ENCODE measurements at places on chromosomes 3 and 15.

DNA sequence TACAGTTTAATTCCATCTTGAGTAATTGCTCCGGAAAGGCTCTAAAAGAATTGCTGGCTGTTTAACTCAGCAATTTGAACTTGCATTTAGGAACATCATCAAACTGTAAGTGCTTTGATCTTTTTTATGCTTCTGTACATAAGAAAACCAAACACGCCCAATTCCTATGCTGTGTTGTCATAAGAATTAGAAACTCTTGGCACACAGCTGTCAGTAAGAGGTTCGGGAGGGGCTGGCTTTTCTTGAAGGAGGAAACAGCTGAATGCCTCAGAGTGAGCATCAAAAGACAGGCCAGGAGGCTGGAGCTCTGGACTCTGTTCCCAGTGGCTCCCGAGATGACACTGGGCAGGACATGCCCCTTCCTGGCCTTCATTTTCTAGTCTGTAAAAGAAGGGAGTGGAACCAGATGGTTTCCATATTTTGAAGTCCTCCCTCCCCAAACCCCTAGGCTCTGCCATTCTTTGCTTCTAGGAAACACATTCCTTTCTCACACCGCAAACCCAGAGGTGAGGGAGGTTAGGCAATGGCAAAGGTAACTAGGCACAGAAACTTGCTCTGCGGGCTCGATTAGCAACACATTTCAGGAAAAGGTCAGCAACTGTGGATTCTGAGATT is 73.7 kb upstream of the DLG1 start:
- DNase-seq = no peak

- no peak for DNase-seq
Observed at GRCh38 chr3:184635774-184636173, 74.2 kb downstream of the EPHB3 start.

DNA sequence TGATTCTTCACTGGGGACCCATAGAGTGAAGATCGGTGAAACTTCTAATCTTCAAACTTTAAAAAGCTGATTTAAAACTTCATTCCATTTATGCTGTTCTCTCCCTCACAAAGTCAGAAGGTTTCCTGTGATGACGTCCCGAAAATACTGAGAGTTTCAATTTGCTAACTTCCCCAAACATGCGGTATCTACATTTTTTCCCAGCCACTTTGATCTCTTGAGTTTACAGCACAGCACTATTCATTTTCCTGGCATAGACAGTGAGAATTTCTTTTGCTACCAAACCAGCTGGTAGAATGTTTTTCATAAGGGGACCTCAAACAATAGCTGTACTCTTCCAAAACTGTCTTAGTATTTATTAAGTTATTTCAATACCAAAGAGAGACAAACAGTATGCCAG is 156.8 kb downstream of the LSAMP start:
- DNase-seq = no peak

DNA sequence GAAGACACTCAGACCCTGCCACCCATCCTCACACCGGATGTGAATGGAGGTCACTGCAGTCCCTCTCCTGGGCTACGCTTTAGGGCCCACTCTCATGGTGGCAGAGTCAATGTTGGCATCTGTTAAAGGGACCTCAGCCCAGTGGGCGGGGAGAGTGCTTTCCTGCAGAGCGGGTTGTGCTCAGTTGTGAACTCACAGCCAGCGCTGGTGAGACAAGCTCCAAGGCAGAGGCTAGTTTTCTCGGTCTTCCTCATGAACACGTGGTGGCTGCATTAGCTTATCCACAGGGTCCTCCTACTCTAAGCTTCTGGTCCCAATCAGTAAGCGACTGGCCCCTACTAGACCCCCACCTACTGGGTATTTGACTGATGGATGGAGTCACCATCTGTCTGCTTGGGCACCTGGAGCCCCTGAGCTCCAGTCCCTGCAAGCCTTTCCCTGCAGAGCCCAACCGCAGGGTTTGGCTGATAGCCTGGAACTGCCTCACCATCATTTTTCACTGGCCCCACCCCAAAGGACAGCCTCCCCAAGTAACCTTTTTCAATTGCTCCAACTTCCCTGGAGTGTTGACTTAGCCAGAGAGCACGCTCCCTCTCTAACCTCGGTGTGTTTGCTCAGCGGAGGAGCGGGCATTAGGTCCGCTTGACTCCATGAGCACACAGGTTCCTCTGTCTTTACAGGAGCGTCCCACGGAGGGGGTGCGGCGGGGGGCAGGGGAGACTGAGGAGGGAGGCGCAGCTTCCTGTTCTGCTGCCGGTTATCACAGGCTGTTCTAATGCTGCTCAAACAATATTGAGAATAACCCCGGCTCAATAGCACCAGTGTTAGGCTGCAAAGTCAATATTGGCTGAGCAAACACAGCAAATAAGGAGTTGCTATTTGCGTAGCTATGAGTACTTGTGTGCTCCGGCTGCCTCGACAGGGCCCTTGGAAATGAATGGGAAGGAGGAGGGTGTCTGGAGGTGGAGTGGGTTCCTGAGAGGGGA is 141.7 kb downstream of the RPLP1 start:
- peak; percentile 69 for DNase-seq

DNA sequence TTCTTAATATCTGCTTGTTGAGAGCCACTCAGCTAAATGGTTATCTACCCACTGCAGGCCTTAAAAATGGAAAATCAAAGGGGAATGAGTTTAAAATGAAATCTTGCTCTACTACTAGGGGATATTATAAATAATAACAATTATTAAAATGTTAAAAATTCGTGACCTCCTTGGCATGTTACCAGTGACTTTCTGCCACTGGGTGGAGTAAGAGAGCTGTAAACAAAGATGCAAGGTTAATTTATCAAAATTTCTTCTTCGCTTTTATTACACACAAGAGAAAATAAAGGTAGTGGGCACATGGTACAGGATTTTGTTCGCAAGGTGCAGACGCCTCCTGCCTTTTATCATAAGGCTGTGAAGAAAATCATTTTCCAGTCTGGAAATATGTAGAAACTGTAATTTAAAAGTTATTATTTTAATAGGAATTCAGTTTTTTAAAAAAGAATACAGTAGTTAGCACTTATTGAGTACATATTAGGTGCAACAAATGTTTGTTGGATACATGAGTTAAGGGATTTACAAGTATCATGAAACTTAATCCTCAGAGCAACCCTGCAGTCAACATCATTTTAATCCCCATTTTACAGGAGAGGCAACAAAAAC is 272.6 kb downstream of the SUCLG2 start:
- no peak for DNase-seq

GRCh38 chr15:97680606-97681220 is 279.8 kb upstream of the ARRDC4 start:
- no peak for DNase-seq

- no peak for DNase-seq
Observed at GRCh38 chr15:57196865-57197264, 179.4 kb upstream of the CGNL1 start.

GRCh38 chr3:140430494-140430893 is 247.4 kb upstream of the TRIM42 start:
- DNase-seq = no peak

- DNase-seq = peak; percentile 41
Observed at GRCh38 chr15:33201491-33202231, 7.1 kb upstream of the FMN1 start.

GRCh38 chr15:38229705-38230310 is 22.8 kb upstream of the SPRED1 start:
- no peak for DNase-seq

DNA sequence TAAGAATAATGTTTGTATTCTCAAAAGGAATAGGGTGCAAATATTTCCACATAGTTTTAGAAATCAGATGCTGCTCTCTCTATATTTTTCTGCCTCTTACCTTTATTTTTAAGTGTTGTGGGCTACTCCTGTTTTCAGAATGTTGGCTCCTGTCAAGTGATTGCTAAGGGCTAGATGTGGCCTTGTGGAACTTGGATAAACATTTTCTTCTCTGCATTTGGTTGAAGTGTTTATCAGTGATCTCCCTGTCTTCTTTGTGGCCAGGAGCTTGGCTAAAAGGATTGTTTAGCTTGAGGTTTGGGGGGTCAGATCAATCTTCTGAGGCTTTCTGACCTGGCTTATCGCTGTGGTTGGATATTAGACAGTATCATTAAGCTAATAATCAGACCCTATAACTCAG is 112.6 kb downstream of the TCF12 start:
- no peak for DNase-seq

DNA sequence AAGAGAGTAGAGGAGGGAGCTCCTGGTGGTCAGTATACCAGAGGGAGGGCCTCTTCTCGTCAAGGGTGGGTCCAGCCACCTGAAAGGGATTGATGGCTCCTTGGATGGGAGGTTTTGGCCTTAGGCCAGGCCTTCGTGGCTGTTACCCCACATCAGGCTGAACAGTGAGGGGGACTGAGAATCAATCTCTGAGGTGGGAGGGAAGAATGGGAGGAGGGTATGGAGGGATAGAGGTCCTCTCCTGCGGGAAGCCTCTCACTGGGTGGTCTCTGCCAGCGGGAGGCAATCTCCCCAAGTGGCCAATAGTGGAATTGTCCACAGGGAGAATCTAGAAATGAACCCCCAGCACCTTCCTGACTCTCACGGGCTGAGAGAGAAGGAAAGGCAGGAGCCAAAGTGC is 53.5 kb downstream of the BSN start:
- no peak for DNase-seq

DNA sequence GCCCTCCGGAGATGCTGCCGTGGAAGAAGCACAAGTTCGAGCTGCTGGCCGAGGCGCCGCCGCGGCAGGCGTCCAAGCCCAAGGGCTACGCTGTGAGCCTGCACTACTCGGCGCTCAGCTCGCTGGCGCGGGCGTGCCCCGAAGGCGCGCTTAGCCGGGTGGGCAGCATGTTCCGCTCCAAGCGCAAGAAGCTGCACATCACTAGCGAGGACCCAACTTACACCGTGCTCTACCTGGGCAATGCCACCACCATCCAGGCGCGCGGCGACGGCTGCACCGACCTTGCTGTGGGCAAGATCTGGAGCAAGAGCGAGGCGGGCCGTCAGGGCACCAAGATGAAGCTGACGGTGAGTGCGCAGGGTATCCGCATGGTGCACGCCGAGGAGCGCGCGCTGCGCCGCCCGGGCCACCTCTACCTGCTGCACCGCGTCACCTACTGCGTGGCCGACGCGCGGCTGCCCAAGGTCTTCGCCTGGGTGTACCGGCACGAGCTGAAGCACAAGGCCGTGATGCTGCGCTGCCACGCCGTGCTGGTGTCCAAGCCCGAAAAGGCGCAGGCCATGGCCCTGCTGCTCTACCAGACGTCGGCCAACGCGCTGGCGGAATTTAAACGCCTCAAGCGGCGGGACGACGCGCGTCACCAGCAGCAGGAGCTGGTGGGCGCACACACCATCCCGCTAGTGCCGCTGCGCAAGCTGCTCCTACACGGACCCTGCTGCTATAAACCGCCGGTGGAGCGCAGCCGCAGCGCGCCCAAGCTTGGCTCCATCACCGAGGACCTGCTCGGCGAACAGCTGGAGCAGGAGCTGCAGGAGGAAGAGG is 1.3 kb downstream of the FAM43A start:
- DNase-seq = peak; percentile 84

DNA sequence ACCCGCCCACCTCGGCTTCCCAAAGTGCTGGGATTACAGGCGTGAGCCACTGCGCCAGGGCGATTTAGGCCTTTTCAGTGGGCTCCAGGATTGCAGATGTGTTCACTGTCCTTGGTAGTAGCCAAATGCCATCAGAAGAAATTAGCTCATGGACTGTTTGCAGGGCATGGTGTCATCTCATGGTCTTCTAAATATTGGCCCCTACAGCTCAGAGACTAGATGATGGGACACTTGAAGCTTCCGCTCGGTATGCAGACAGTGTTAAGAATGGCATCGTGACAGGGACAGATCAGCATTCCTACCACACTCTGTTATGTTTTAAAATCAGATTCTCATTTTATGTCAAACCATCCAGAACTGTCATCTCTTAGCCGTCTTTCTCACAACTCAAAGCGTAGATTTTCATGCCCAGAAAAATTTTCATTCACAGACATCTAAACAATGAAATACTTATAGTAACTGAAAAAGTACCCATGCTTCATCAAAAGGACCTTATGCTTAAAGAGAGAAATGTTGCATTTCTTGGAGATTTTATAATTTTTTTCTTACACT is 24.9 kb downstream of the SLCO3A1 start:
- DNase-seq = no peak

DNA sequence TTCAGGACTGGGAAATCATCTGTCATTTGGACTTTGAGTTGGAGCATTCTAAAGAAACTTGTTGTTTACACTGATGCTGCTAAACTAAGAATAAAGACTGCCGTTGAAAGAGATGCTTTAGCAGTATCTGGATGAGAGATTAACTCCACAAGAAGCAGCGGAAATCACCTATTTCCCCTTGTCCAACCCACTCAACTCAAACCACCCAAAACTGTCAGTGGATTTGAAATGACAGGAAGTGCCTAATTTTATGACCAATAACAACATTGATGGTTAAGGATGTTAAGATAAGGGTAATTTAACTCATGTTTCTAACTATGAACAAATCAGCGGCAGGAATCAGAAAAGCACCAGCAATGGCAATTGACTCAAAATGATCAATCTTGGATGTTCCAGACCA is 110.8 kb upstream of the NR2F2 start:
- DNase-seq = no peak

Data from Right ventricle myocardium superior (tissue), 1 donor.